ENCODE measurements at places on chromosomes 7 and 10.

- peak; percentile 37 for DNase-seq
These were observed at the start of gene SMARCD3 for GRCh38 chr7:151248346-151249033. Gene SMARCD3, minus strand, starts transcription at chr7:151248694. Its CDS starts 132 bp downstream, at chr7:151248562.

- no peak for DNase-seq
These were observed 18.1 kb downstream of the TRIL start for GRCh38 chr7:28939844-28940544.

DNA sequence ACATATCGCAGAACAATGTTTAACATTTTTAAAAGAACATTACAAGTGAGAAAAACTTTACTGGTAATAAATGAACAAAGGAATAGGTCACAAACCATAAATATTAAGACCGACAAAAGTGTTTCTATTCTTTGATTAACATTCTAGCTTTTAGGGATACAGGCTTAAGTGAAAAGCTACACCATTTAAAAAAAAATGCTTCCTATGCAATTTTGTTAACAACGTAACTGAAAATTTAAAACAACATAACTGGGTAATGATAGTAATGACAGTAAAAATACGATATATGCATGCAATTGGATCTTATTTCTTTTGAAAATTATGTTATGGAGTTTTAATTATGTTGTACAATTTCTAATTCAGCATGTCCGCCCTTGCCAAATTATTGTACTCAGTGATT is 49.7 kb upstream of the THSD7A start:
- no peak for DNase-seq

- DNase-seq, result peak; percentile 64
These were observed 229.5 kb upstream of the FZD1 start for GRCh38 chr7:91034459-91035368.

DNA sequence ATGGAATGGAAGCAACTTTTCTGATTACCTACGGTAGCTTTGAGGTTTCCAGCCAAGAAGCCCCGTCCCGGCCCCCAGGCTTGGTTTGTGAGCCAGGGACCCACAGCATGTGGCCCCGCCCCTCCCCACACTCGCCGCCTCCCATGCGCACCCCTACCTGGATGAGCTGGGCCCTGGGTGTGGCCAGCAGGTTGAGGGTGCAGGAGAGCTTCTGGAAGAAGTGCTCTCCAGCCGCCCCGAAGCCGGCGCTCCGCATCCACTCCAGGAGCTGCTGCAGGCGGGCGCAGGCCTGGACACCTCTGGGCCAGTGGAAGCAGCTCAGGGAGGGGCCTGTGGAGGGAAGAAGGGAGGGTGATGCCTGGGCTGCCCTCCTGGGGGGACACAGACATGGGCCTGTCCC is 39.7 kb downstream of the AP5Z1 start:
- no peak for DNase-seq

DNA sequence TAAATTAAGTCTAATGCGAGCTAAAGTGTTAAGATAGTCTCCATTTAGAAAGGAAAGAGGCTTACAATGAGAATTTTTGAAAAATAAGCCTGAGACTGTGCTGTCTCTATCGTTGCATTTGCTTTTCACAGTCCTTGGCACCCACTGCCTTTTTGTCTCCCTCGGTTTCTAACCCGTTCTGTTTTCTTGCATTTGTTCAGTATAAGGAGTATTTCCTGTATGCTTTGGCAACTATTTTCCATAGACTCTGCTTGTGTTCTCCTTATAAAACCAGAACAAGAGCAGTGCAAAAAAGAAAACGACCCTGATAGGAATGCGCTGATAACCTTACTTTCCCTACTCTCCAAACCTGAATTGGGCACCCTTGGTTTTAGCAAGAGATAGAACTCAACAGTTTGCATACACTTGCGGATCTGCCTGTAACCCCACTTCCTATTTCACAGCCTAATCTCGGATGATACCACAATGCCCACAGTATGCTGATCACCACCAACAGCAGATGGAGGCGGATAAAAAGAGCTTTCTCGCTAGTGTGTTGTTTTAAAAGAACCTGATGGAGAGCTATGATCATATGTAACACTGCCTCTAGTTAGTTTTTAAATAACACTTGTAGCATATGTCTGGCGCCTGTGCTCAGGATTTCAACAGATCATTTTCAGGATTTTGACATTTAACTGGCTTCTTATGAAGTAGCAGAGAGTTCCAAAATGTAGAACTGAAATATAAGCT is 1.6 kb upstream of the ARHGAP12 start:
- peak; percentile 35 for DNase-seq

DNA sequence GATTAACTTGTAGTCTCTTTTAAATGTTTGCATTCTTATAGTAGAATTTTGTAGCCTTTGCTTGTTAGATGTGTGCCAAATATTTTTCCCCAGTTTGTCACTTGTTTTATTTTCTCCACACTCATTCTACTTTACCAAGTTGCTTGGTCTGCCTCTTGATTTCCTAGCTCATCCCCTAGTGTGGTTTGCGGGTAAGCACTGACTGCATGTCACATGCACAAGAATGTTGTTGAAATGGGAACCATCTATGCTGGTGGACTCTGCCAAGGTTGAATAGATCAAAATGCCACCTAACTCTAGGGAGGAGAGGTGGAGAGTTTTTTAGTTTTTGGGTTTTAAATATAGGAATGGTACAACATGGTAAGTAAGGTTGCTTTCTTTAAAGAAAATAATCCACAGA is 47.6 kb downstream of the FZD1 start:
- DNase-seq, result no peak

- DNase-seq, result no peak
These were observed 298.1 kb downstream of the TCERG1L start for GRCh38 chr10:131013281-131013912.

- DNase-seq, result peak; percentile 70
These were observed 43.4 kb downstream of the GLRX3 start for GRCh38 chr10:130179640-130180039.

DNA sequence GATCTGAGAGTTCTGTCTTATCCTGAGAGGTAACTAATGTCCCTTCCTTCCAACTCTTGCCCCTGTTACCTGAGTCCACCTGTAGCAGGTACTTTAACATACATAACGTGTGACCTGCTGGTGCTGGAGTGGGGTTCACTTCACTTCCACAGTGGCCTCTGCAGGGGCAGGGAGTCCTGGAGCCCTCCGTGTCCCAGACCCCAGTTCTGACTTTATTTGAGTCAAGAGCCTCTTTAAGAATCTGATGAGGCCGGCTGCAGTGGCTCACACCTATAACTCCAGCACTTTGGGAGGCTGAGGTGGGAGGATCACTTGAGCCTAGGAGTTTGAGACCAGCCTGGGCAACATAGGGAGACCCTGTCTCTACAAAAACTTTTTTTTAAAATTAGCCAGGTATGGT is 117.0 kb upstream of the RET start:
- no peak for DNase-seq

DNA sequence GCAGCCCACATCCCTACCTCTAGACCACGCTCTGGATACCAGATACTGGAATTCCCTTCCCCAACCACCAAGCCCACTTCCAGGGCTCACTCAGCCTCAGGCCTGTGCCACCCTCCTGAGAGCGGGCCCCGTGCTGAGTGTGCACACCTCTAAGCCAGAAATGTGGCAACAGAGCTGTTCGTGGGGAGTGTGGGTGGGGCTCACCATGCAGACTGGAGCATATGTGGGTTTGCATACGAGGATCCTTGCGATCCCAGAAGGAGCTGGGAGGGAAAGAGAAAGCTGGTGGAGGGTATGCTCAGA is 13.0 kb upstream of the LIMK1 start:
- DNase-seq, result no peak

GRCh38 chr7:80636709-80637108 is 1.7 kb upstream of the CD36 start:
- no peak for DNase-seq

GRCh38 chr7:142412551-142413193 is 154.8 kb upstream of the PRSS58 start:
- peak; percentile 67 for DNase-seq

DNA sequence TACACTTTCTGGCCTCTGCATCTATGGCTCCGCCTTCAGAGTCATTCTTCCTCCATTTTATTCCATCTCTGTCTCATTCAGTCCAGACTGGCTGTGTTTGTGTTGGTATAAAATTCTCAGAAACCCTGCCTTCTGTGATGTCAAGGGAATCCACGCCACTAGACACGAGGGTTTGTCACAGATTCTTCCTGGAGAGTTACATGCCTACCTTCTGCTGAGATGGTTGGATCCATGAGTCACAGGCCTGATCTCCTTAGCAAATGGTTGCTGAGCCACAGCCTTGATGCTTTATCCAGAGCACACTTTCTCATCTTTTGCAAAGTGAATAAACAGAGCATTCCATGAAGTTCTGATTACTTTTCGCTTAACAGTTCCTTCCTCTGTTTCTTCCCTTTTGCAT is 35.9 kb upstream of the TSPAN33 start:
- DNase-seq, result no peak

GRCh38 chr7:67619175-67619574 is 622.5 kb downstream of the TYW1 start:
- no peak for DNase-seq

- DNase-seq, result no peak
These were observed 125.7 kb downstream of the FOXP2 start for GRCh38 chr7:114540291-114540690.

DNA sequence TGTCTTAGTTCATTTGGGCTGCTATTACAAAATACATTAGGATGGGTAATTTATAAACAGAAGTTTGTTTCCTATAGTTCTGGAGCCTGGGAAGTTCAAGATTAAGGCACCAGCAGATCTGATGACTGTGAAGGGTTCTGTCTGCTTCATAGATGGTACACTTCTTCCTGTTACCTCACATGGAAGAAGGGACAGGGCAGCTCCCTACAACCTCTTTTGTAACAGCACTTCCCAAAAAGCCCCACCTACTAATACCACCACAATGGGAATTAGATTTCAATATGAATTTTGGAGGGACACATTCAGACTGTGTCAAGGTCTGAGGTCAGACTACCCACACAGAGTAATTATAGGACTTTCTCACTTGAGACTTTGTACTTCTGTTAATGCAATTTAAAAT is 260.3 kb downstream of the ARHGAP12 start:
- no peak for DNase-seq

- DNase-seq, result no peak
These were observed 18.7 kb upstream of the ARHGAP12 start for GRCh38 chr10:31947144-31947926.

DNA sequence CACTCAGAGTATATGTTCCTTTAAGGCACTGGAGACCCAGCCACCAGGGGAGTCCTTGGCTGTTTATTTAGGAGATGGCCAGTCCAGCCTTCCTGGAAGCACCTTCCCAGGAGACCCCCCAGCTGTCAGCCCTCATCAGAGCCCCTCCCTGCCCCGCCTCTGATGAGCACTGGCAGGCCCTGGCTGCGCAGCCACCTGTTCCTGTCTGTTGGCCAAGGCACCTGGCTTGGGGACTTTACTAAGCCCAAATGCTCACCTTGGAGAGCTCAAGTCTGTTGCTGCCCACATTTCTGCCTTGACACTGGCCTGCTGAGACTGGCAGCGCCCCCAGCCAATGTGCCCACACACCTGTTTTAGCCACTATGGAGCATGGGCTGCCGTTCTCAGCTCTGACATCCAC is 124.7 kb downstream of the ELMO1 start:
- DNase-seq, result no peak

- no peak for DNase-seq
These were observed 716.1 kb downstream of the PARD3 start for GRCh38 chr10:34098821-34099567.

GRCh38 chr10:55398497-55398882 is 597.5 kb upstream of the PCDH15 start:
- DNase-seq, result no peak

- DNase-seq, result no peak
These were observed 30.0 kb upstream of the PSMG3 start for GRCh38 chr7:1599640-1600395.

DNA sequence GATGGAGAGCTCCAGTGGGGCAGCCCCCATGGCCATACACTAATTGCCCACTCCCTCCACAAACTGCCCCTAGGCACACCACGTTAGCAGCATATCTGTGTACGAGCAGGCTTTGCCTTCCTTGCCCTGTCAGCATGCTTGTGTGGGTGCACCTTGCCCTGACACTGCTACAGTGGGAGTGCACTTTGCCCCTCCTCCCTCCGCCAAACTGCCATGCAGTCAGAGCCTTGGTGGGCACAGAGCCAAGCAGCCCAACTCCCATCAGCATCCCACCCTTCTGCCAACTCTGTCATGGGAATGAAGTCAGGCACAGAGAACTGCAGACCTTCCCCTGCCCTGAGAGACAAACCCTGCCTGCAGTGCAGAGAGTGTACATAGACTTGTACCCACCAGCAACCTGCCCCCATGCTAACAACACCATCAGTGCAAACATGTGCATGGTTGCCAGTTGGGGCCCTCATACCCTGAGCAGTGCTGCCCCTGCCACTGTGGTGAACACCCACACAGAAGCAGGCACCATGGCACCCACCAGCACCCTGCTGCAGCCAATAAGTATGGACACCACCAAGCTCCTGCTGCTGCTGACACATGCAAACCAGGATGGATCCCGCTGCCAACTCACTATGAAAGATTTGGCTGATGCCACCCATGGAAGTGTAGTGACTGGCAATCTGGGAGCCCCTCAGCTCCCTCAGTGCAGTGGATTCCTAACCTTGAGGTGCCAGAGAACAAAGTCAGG is 1197.7 kb upstream of the CELF2 start:
- no peak for DNase-seq

DNA sequence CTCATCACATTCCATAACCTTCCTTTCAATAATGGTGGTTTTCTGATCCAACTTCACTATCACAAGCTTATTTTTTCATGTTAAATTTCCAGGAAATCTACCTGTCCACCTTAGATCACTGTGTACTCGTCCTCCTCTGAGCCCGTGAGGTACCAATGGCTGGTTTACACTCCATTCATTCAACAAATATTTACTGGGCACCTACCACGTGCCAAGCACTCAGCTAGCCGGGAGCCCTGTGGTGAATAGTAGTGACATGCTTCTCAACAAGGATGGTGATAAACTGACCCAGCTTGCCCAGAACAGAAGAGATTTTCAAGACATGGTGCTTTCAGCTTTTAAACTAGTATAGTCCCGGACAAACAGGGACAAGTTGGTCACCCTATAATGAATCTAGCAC is 98.2 kb downstream of the FAM204A start:
- no peak for DNase-seq

DNA sequence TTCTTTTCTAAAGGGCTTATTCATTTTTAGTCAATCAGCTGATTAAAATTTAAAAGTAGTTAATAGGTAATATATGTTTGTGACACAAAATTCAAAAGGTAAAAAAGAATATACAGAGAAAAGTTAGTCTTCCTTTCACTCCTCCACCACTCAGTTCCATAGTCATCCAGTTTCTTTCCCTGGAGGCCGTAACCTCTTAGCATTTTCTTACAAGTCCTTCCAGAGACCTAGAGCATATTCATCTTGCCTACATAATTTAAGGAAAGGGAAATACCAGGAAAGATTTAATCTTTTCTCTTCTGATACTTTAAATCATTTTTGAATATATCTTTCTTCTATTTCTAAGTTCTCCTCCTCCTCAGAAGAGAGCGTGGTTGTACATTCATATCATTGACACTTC is 10.1 kb downstream of the GBF1 start:
- no peak for DNase-seq
